ENCODE measurements at places on chromosomes 1 and 21. TPM values are rescaled to one million over a fixed set of nuclear protein-coding genes. Genes with fewer than 3 reads are reported as not detected.

GRCh38 chr1:180213401-180214170 lies 16.5 kb upstream of the LHX4 start:
- no peak for DNase-seq

Gene HDAC1
- total RNA-seq = 79.2 TPM

- no peak for DNase-seq
These were observed 9.8 kb upstream of the USP25 start for GRCh38 chr21:15719976-15720375.

DNA sequence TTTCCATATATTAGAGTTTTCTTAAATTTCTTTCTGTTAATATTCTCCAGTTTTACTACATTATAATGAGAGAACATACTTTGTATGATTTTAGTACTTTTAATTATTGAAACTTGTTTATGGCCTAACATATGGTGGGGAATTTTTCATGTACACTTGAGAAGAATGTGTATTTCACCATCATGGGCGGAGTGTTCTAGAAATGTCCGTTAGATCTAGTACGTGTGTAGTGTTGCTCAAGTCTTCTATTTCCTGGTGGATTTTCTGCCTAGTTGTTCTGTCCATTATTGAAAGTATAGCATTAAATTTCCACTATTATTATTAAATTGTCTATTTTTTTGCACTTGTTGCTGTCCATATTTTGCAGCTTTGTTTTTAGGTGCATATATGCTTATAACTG lies 64.0 kb upstream of the RGS21 start:
- no peak for DNase-seq

DNA sequence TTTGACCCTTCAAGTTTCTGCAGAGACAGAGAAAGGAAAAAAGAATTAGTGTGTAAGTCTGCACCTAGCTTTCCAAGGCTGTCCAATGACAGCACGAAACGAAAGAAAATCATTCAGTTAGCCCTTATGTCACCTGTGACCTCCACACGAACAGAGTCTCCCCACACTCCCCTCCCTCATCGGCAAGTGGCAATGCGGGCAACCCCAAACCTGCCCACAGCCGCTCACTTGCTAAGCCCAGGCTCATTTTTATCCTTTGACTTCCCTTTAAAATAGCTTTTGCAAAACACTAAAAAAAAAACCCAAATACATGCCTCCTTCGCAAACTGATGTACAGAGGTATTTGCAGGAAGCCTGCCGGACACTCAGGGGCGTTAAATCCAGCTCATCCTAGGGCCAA lies 10.3 kb downstream of the RCC2 start:
- DNase-seq = no peak

Gene KIF26B
- total RNA-seq = 8.6 TPM

DNA sequence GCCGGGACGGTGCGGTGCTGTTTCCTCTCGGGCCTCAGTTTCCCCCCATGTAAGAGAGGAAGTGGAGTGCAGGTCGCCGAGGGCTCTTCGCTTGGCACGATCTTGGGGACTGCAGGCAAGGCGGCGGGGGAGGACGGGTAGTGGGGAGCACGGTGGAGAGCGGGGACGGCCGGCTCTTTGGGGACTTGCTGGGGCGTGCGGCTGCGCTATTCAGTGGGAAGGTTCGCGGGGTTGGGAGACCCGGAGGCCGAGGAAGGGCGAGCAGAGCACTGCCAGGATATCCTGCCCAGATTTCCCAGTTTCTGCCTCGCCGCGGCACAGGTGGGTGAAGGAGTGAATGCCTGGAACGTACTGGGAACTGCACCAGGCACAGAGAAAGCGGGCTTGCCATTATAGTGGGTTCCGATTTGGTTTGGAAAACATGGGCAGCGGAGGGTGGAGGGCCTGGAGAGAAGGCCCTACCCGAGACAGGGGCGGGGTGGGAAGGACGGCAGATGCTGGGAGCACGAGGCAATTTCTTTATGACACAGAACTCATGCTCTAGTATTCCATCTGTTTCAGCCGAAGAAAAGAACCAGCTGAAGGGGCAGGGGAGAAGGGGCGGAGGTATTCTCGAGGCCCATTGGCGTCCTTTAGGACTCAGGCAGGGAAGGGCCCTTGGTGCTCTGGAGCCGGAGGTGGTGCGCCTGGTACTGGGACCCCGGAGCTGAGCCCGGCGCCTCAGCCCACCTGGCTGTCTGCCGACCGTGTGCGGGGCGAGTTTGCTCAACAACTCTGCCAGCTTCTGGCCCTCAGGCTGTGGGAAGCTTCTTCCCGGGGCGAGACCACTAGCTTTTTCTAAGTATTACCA lies 960 bp downstream of the PCSK9 start:
- DNase-seq = no peak

DNA sequence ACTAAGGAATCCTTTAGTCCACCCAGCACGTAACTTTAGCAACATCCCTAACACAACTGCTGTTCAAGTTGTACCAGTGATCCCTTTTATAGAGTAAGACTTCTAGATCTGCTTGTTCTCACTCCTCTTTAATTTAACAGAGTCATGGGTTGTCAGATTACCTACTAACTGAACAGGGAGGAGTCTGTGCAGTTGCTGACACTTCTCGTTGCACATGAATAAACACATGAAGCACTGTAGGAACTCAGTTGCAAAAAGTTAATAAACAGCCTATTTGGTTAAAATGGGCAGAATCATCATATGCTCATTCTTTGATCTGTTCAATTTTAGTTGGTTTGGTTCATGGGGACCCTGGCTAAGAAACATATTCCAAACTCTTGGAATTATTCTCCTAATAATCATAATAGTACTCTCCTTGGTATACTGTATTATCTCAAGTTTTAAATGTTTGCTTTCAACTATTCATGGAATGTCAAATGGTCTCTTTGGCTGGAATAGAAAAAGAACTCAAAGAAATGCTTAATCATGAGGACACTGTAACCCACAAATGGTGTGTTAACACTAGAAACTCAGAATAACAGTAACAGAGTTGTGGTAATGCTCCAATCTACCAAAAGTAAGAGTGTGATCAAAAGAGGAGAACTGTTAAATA lies 15.6 kb downstream of the PLPPR5 start:
- no peak for DNase-seq

- DNase-seq = no peak
These were observed 123.6 kb upstream of the JUN start for GRCh38 chr1:58907398-58907797.

Gene OR2T11
- not detected for total RNA-seq

DNA sequence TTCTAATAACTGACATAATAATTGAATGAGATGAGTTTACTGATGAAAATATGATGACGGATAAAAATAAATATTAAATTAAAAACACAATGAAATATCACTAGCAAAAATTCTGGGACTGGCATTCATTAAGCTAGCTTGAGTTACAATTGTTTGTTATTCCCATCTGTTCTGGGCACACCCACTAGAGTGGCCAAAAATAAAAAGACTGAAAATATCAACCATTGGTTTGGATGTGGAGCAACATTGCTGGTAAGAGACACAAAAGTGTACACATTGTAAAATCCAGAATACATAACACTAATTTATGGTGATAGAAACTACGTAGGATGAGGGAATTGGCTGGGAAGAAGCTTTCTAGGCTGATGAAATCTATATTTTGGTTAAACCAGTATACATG lies 9.6 kb upstream of the NEK7 start:
- no peak for DNase-seq

Gene NHLH2
- total RNA-seq = not detected

Gene OR2T35
- total RNA-seq = not detected
